ENCODE measurements at places on chromosomes 3 and 15.

DNA sequence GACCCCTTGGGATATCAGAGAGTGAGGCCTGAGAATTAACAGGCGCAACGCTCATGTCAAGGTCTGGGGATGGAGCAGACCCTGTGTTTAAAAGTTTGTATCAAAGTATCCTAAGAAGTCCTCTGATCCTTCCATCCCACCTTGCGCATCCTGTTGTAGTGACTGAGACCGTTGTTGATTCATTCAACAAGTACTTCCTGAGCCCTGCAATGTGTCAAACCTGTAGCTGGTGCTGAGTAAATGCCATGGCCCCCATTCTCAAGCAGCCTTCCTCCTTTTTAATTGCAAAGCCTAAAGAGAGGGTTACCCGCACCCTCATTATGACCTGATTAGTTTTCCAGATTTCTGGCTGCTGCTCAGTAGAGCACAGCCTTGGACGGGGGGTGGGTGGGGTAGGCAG lies 46.4 kb downstream of the RPLP1 start:
- no peak for DNase-seq

DNA sequence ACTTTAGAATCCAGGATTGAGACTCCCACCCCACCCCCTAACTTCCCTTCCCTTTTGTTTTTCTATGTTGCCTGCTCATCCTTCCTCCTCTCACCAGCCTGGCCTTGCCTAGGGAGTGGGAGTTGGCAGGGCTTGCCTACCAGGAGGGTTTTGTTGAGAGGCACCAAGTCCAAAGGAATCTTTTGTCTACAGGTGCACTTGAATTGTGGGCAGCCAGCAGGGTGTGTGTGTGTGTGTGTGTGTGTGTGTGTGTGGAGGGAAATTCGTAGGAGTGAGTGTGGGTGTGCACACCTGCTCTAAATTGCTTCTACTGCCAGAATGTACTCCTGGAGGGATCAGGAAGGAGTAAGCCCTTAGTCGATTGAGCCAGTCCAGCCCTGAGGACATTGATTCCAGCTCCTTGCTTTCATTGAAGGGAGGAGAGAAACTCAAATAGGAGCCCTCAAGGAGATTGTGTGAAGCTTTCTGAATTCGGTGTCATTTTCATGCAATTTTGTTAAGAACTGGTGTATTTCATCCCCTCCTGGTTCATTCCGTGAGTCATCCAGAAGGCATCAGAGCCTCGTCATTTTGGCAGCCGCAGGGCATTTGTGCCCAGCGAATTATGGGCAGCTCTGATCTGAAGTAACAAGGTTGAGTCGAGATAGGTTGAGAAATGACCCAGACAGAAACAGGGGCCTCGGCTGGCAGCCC lies 112.1 kb downstream of the SLCO3A1 start:
- no peak for DNase-seq

GRCh38 chr3:84209474-84209873 lies 749.3 kb upstream of the CADM2 start:
- DNase-seq: no peak

DNA sequence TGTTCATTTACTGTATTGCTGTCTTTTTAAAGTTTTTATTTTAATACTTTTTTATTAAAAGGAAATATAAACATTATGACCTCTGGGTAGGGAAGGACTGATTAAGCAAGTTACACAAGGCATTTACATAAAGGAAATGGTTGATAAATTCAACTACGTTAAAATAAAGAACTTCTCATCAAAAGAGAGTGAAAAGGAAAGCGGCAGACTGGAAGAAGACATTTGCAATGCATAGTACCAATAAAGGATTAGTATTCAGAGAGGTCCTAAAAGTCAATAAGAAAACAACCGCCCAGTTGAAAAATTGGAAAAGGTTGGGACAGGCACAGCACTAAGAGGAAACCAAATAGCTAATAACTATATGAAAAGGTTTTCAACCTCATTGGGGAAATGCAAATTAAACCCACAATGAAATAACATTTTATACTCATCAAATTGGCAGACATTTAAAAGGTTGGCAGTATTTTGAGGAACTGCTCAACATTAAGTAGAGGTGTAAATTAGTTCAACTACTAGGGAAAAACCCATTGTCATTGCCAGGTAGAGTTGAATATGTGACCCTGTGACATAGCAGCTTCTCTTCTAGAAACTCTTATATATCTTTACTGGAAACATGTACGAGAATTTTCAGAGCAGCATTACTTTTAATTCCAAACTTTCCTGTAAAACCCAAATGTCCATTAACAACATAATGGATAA lies 9.5 kb downstream of the PDE8A start:
- DNase-seq: no peak

GRCh38 chr15:100339999-100340398 lies 1.8 kb downstream of the ADAMTS17 start:
- DNase-seq: no peak

DNA sequence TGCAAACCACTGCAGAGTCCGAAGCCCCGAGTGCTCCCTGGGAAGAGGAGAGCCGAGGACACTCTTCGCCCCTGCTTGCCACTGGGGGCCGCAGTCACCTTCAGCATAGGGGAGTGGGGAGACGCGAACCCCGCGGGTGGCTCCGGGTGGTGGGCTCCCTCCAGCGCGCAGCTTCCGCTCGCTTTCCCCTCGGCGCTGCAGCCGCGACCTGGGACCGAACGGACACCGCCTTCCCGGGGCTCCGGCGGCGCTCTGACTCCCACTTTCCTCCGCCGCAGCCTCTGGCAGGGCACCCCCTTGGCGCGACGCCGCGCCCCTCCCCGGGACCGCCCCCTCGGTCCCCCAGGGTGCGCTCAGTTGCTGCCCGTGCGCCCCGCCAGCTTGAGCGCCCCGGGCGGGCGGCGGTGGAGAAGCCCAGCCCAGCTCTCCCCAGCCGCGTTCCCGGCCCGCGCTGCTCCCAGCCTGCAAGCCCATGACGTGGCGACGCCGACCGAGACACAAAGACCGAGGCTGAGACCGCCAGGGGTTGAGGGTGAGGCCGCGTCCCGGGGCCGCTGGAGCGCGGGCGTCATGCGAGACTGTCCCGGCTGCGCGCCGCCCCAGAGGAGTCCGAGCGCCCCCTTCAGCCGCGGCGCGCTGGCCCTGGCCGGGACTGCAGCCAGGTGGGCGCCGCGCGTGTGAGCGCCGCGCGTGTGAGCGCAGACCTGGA lies at the start of gene MINAR1:
Gene MINAR1, plus strand, starts transcription at position 701 of the 709 bp plus-strand sequence. CDS start 23,812 bp downstream, outside the sequence.
- DNase-seq: peak; percentile 80

DNA sequence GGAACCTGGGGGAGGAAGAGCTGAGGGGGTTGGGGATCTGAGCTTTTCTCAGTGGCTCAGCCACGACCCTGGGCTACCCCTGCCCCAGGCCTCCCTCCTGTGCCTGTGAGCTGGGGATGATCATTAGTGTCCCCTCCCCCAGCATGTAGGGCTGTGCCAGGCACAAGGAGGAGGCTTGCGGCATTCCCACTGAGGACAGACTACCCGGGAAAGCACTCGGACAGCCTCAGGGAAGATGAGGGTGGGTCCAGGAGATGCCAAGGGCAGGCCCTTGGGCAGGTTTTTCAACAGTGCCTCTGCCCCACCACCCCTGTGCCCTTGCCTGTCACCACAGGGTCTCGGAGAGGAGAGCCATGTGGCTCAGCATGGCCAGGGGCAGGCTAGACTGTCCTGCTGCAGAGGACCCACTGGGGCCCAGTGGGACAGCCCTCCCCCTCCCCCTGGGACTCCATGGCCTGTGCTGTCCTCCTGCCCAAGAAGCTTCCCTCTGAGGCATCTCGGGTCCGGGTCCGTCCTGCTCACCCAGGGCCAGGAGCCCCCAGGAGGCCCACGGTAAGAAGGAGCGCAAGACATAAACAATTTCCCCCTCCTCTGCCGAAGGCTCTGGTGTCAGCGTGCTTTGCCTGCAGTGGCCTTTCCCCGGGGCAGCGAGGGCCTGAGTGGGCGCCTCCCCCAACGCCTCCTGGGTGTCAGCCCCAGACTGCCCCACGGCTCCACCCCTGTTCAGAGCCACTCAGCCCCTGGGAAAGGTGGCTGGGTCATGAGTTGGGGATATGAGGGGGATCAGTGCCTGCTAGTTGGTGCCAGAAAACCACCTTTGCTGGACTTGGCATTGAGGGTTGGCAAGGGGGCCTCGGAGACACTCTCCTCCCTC lies 192.5 kb downstream of the GOLGA6L6 start:
- DNase-seq: no peak

- DNase-seq: peak; percentile 73
Measured at GRCh38 chr3:60366486-60366885, 884.8 kb downstream of the FHIT start.

- DNase-seq: no peak
Measured at GRCh38 chr15:64110950-64111678, 15.3 kb downstream of the SNX1 start.

GRCh38 chr3:95343228-95343627 lies 1280.4 kb downstream of the NSUN3 start:
- DNase-seq: no peak

GRCh38 chr15:60397772-60398445 lies at the start of gene ANXA2:
ANXA2 (minus strand) TSS chr15:60397986; CDS start chr15:60386075, 11,911 bp downstream.
- DNase-seq: peak; percentile 93

DNA sequence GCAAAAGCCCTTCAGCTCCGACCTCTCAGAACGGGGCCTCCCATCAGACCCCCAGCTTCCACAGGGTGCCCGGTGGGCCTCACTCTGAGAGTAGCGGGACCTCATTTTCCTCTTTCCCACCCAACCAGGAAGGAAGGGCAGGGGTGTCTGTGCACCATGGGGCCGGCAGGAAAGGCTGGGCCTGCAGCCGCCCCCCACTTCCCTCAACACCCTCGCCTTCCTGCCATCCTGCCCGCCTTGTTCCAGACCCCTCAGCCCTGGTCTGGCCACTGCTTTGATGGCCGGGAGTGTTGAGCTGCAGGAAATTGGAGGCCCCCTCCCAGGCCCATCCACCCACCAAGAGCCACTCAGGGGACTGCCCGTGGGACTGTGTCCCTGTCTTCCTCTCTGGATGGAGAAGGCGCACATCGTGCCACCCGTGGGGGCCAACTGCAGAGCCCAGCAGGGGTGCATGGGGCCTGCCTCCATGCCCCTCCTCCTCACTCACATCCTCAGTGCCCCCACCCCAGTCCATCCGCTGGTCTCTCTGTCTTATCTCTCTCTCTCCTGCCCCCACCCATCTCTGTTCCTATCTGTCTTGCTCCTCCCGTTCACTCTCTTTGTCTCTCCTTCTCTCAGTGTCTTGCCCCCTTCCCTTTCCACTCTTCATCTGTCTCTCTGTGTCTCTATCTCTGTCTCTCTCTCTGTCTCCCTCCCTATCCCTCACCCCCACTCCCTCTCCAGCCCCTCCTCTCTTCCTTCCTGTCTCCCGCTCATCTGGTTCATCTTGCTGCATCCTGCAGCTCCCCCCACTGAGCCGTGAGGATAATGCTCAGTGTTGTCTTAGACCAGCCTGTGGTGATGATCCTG lies 1.8 kb upstream of the PLXND1 start:
- peak; percentile 82 for DNase-seq

DNA sequence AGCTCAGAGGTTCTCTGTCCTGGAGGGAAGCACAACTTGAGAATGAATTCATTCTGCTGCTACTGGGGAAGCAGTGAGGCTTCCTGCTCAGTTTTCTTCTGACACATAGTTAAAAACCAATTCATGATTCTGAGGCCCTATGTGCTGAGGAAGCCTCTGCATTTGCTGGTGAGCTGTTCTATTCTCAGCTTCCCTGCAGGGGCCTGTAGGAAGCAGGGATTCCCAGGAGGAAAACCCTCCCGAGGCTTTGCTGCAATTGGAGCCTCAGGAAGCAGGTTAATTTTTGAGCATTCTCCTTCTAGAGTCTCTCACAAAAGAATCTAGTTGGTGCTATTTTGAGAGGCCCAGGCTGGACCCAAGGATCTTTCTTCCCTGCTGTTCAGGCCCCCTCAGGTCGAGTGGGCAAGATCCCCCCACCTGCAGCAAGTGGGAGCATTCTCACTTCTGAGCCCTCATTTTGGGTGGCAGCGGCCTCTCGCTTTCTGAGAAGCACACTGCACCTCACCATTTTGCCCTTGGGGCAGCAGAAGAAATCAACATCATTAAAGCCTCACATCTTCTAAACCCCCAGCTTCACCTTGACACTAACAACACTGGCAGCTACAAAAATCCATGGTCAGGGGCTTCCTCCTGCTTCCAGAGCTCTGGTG lies 197.5 kb upstream of the TSC22D2 start:
- DNase-seq: peak; percentile 36

DNA sequence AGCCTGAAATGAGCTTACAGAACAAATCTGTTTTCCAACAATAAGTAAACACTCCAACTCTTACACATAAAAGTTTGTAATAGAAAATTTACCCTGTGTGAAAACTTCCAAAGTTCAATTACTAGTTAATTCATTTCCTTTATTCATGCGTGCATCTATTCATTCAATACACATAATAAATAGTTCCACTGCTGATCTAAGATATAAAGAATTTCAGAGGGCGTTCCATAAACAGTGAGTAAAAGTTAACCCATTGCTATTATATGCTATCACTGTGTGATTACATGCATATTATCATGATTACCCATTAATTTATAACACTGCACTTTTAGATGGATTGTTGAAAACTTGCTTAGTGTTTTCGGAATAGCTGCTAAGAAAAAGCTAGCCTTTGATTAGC lies 36.2 kb upstream of the CFAP20DC start:
- peak; percentile 50 for DNase-seq

DNA sequence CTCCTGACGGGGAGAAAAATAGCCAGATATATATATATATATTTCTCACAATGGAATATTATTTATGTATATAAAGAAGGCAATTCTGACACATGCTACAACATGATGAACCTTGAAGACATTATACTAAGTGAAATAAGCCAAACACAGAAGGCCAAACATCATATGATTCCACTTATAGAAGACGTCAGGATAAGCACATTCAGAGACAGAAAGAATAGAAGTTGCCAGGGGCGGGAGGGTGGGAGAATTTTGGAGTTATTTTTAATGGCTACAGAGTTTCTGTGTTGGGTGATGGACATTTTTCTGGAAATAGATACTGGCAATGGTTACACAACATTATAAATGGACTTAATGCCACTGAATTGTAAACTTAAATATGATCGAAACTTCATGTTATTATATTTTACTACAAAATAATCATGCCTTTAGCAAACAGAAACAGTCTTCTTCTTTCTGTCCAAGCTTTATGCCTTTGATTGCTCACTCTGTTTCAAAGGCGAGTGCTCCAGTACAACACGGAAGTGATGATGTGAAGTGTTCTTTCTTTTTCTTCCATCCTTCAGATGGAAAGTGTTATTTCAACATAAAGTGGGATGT lies 514.0 kb downstream of the OCA2 start:
- no peak for DNase-seq

All from fibroblast of skin of back (primary cell).